ENCODE measurements at places on chromosomes 16 and 17. TPM values are rescaled to one million over a fixed set of nuclear protein-coding genes. Genes with fewer than 3 reads are reported as not detected.

DNA sequence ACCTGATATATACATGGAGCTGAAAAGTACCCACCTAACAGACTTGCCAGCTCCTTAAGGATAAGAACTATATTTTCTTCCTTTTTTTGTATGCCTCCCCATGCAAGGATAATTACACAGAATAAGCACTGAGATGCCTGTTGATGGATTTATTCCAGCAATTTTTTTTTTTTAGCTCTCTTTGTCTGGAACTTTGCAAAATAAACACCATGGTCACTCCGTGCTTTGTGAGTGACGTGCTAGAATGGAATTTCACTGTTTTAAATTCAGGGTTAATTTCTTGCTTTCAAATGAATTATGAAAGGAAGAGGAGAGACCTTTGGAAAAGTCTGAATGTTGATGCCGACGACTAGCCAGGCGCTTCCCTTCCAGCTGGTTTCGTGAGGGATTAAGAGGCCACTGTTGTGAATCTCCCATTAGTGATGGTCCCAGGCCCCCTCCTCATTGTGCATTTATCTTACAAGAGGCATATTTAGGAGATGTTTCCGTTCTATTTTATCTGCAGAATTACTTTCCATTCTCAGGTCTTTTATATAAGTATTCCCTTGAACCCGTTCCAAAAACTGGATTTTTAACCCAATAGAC, 529.1 kb downstream of the WWOX start:
- no peak for DNase-seq

The KRTAP2-1 gene
- not detected for total RNA-seq

The KCNH6 gene
- total RNA-seq = not detected

The ETV4 gene
- total RNA-seq = 55.0 TPM

- no peak for DNase-seq
Observed at GRCh38 chr16:22705799-22706198, 108.2 kb upstream of the HS3ST2 start.

GRCh38 chr17:33469911-33470310, 176.8 kb upstream of the ASIC2 start:
- DNase-seq = no peak

- no peak for DNase-seq
Observed at GRCh38 chr16:11543661-11544393, 42.9 kb downstream of the LITAF start.

DNA sequence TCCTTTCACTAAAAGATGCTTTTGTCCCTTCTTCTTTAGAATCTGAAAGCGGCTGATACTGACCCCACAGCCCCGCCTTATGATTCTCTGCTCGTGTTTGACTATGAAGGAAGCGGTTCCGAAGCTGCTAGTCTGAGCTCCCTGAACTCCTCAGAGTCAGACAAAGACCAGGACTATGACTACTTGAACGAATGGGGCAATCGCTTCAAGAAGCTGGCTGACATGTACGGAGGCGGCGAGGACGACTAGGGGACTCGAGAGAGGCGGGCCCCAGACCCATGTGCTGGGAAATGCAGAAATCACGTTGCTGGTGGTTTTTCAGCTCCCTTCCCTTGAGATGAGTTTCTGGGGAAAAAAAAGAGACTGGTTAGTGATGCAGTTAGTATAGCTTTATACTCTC, 10.1 kb upstream of the TANGO6 start:
- no peak for DNase-seq

- DNase-seq = no peak
Observed at GRCh38 chr17:16923904-16924695, 47.8 kb downstream of the TNFRSF13B start.

The SERPINF2 gene
- total RNA-seq = 0.19 TPM

- no peak for DNase-seq
Observed at GRCh38 chr16:2082171-2082982, 34.6 kb downstream of the TSC2 start.

- DNase-seq = no peak
Observed at GRCh38 chr17:78383725-78384471, 5.4 kb downstream of the PGS1 start.

DNA sequence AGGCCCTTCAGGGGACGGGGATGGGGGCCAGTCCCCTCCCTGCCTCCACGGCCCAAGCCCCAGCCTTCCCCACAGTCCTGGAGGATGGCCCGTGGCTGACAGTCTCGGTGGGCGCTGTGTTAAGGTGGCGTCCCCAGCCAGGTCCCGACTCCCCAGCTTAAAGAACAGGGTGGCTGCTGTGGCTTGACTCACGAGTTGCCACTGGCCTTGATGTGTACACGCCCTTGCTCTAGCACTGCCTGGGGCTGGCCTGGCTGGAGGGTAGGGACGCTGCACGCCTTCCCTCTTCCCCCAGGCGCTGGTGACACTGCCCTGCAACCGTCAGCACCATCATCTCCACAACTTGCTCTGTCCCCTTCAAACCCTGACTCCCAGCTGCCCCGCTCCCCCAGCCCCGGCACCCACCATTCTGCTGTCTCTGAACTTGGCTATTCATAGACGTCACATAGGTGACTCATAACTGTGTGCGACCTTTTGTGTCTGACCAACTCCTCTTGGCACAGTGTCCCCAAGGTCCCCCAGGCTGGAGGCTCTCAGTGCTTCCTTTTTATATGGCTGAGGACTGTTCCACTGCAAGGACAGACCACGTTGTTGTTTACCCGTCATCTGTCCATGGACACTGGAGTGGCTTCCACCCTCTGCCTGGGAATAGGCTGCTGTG, 6.3 kb downstream of the GNPTG start:
- DNase-seq = no peak

The GEMIN4 gene
- total RNA-seq = 36.1 TPM

The KCNH4 gene
- total RNA-seq = 0.14 TPM

- no peak for DNase-seq
Observed at GRCh38 chr16:71658771-71659170, 32.8 kb downstream of the MARVELD3 start.

The TP53TG3B gene
- not detected for total RNA-seq

The CDRT15 gene
- not detected for total RNA-seq

DNA sequence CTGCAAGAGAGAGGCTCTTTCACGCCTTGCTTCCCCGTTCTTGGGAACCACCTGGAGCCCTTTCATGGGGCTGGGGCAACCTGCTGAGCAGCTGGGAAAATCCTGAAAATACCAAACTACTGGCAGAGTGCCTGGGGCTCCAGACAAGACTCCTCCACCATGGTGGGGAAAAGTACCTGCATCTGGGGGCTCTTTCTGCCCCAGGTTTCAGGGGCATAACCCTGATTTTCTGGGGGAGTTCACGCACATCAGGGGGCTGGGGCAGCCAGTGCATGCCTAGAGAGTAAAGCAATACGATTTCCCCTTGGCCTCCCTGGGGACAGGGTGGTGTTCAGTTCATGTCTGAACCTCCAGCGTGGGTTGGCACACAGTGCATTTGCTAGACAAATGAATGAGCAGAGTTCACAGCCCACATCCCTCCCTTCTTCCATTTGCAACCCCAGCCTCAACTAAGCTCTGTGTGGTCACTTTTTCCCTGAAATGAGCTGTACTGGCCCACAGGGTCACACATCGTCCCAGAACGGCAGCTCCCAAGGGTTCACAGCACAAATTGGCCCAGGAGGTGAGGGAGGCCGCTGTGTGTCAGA, 5.2 kb upstream of the CDC42EP4 start:
- DNase-seq = no peak

DNA sequence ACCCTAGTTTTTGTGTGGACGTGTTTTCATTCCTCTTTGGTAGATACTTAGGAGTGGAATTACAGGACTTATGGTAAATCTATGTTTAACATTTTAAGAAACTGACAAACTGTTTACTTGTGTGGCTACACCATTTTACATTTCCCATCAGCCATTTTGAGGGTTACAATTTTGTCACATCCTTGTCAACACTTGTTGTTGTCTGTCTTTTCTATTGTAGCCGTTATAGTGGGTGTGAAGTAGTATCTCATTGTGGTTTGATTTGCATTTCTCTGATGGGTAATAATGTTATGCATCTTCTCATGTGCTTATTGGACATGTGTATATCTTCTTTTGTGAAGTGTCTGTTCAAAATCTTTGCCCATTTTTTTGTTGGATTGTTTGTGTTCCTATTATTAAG, 4.5 kb downstream of the FTO start:
- DNase-seq = no peak

DNA sequence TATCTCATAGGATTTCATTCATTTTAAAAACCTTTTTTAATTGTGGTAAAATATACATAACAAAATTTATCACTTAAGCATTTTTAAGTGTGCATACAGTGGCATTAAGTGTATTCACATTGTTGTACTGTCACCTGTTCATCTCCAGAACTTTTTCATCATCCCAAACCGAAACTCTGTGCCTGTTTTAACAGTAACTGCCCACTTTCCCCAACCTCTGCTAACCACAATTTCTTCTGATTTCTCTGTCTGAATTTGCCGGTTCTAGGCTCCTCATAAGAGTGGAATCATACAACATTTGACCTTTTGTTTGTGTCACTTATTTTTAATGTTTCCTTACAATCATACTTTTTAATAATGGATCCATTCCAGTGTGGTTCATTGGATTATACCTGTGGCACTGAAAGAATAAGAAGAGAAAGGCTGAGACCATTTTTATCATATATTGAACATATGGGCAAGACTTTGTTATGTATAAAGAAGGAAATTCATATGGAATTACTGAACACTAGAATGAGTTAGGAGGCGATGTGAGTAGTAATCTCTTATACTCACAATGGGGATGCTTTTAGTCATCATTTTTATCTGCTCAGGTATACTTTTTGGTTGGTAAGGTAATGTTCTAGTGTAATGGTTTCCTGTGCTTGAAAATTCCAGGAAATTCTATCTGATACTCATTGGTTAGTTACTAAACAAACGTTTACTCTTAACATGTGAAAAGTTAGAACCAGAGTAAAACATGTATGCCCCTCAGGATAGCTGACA, 10.8 kb downstream of the CYLD start:
- no peak for DNase-seq

- peak; percentile 72 for DNase-seq
Observed at GRCh38 chr17:67800495-67800928, 24.8 kb upstream of the BPTF start.

GRCh38 chr17:61511480-61512182, 59.4 kb downstream of the TBX4 start:
- no peak for DNase-seq

The ODAD4 gene
- 4.2 TPM for total RNA-seq

GRCh38 chr17:29825604-29826003, 104.4 kb downstream of the SSH2 start:
- DNase-seq = no peak

- DNase-seq = no peak
Observed at GRCh38 chr17:6453279-6454024, 9.2 kb downstream of the PIMREG start.

DNA sequence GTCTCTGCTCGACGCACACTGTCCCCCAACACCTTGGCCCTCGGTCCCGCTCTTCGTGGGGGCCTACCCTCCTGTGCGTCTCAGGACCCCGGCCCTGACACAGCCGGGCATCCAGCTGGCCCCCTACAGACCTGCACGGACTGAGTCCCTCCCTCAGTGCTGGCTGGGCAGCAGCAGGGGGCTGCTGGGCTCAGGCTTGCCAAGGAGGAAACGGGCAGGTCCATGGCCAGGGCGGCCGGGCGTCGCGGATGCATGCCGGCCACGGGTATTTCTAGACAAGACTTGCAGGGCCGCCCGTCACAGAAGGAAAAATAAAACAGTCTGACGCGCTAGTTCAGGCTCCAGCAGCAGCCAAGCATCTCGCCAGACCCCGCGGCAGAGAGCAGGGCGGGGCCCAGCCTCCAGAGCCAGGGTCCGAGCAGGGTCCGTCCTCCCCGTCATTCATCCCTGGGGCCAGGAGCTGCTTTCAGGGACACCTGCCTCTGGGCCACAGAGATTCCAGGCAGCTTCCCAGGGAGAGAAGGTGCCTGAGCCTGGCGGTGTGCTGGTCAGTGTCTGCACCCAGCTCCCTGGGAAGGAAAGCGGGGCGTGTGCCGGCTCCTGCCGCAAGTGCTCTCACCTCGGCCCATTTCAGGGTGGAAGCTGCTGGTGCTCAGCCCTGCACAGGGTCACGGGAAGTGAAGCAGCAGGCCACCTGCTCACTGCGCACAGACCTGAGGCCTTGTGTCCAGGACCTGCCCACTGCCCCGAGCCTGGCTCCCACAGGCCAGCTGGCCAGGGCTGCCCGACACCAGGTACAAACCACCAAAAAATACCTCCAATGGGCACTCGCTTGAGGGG, 7.2 kb upstream of the PVALEF start:
- no peak for DNase-seq

DNA sequence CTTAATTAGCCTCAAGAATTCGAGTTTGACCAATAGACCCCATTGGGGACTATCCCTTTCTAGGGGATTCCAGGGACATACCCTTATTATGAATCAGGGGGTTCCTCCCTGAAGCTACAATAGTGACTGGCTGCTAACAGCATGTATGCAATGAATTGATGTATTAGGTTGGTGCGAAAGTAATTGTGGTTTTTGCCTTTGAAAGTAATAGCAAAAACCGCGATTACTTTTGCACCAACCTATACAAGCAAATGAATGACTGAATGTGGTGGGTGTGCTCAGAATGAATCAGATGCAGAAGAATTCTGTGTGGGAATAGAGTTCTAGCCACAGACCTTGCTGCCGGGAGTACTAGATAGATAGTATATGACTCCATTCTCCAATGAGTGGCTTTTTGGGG, 76.7 kb downstream of the HLF start:
- DNase-seq = no peak

DNA sequence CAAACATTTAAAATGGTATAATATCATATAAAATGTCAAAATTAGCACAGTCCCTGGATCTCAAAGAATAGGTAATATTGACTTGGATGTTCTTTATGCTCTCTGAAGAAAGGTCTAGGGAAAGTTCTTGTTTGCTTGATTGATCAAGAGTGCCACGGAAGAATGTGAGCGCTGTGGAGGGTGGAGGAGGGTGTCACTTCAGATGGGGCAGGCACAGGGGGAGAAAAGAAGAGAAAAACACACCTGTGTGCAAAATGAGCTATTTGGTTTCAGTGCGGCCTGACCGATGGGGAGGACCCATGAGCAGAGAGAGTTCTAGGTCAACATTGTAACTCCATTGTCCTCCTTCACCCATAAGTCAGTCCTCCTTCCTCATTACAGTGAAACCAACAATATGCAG, 8.8 kb upstream of the VPS4A start:
- no peak for DNase-seq

DNA sequence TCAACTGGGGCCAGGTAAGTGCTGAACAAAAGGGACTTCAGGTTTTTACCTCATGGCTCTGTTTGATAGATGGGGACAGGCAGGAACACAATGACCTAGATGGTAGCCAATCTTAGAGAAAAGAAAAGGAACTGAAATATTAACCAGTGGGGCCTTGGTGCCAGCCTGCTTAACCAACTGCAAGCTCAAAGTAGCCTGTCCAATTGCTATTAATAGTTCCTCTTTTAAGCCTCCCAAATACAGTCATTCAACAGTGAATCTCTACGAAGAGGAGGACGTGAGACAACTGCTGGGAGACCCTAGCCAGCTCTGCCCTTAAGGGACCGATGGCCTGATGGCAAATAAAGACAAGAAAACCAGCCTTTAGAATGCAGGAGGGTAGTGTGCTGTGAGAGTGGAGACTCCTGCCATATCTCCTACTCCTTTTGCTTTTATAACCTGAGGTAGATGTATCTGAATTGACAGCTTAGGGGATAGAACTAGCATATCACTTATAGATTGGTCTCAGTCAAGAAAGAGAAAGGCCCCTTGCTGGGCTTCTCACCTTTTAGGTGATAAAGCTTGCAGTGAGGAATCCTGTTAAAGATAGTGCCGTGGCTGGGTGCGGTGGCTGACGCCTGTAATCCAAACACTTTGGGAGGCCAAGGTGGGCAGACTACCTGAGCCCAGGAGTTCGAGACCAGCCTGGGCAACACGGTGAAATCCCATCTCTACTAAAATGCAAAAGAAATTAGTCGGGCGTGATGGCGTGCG, 28.3 kb downstream of the ARSG start:
- DNase-seq = no peak

- DNase-seq = no peak
Observed at GRCh38 chr17:31390426-31390747, 1.1 kb upstream of the RAB11FIP4 start.

- no peak for DNase-seq
Observed at GRCh38 chr16:52069866-52070265, 477.1 kb downstream of the TOX3 start.

Data from neural crest cell (in vitro differentiated cells).